Central memory CD8-positive, alpha-beta T cell (primary cell): ENCODE measurements at places on chromosomes 7 and 10.

GRCh38 chr10:69387500-69387899 is 29.2 kb downstream of the TACR2 start:
- DNase-seq, result no peak

- DNase-seq, result no peak
Observed at GRCh38 chr7:14690486-14690885, 212.1 kb downstream of the DGKB start.

DNA sequence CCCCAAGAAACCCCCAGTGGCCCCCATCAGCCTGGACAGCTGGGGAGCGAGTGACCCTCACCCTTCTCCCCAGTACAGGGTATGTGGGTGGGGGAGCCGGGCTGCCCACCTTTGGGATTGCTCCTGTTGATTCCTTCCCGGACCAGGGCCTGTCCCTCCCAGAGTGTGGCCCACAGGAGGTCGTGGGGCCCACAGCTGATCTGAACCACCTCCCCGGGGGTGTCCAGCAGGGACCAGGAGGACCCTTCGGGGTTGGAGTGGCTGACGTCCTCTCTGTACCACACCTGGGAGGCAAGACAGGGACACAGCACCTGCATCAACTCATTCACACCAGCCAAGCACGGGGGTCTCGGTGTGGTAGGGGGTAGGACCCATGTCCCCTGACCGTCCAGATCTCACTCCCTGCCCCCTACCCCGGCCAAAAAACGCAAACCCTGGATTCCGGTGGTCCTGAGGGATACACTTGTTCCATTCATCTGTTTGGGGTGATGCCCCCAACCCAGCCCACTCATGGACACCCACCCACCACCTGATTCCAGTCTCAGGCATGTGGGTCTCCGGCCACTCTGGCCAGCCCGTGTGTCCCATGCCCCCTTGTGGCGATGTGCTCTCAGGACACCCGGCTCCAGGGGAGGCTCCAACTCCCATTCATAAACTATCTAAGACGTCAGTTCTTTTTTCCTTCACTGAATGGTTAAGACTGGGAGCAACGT is 10.9 kb downstream of the TECPR1 start:
- DNase-seq, result no peak

GRCh38 chr10:132488231-132488821 is 49.3 kb upstream of the INPP5A start:
- no peak for DNase-seq

- DNase-seq, result no peak
Observed at GRCh38 chr10:119238577-119238976, 31.2 kb downstream of the GRK5 start.

GRCh38 chr7:39566023-39566921 is at the start of gene YAE1:
YAE1 (plus strand) TSS chr7:39566404; CDS start chr7:39566419, 15 bp downstream.
- DNase-seq, result peak; percentile 56

DNA sequence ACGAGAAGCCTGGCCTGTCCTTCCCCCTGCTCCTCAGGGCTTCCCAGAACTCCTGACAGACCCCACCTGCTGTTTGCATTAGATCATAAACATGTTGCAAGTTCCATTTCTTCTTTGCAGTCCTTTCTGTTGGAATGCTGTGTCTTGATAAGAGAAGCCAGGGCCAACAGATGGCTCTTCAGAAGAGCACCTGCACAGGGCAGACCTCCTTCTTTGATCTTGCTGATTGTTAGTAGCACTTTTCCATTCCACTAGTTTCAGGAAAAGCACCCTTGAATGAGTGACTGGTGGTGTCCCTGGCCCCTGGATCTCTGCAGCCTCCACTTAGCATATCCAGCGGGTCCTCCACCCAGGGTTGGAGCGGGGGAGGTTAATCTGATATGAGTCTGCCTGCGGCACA is 243.2 kb downstream of the GFRA1 start:
- DNase-seq, result no peak

DNA sequence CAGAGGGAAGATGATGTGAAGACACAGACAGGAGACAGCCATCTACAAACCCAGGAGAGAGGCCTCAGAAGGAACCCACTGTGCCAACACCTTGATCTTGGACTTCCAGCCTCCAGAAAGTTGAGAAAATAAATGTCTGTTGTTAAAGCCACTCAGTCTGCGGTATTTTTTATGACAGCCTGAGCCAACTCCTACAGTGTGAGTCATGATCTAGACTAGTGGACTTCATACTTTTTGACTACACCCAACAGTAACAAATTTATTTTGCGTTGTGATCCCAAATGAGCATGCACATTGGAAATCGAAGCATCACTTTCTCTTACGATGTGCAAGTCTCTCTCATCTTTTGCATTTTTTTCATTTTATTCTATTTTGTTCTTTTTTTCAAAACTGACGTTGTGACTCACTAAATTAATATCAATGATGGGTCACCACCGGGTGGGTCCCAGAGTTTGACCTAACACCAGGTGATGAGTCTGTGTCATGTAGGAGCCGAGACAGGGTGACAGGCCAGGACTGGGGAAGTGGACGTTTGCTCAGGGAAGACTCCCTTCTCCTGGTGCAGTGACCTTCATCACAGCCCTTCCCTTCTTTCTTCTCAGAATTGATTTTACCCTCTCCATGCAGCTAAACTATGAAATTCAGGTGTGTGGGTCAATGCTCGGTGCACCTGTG is 28.9 kb downstream of the PHYH start:
- DNase-seq, result no peak

DNA sequence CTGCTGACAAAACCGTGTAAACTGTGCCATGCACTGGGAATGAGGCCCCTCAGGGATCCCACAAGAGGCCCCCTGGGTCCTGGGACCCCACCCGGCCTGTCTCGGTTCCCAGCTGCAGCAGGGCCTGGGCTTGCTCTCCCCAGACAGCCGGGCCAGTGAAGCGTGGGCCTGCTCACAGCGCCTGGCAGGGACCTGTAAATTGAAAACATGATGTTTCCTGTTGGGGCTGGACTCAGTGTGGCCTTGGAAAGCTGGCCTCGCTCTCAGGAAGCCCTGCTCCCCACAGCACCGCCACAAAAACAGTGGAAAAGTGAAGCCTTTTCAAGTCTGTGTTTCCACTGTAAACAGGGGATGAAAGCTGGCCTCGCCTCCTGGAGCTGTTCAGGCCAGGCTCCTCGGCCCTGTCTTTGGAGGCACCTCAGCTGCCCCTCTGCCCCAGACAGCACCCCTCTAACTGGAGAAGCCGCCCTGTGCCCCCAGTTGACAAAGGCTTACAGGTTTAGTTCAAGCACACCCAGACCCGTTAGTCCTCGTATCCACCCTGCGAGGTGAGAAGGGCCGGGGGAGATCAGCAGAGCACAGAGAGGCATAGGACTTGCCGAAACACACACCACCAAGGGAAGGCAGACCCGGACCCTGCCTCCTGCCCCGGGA is 108.3 kb downstream of the ZMIZ1 start:
- DNase-seq, result no peak
